ENCODE measurements at places on chromosomes 5 and 9.

DNA sequence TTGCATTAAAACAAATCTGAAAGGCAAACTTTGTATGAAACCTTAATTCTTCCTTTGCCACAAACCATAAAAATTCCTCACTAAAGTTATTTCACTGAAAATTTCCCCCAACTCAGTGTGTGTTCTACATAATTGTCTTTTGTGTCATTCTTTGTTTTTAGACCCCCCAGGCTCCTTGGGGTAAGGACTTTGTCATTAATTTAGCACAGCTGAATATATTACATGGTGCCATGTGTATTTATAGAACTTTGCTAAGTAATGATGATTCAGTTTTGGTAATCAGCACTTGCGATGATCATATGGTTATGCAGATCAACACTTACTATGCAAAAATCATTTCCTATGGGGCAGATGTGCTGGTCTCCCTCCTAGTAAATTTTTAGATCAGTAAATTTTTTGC lies 712.1 kb upstream of the MEF2C start:
- no peak for DNase-seq

GRCh38 chr5:172846677-172847076 lies 12.6 kb downstream of the ERGIC1 start:
- no peak for DNase-seq

GRCh38 chr9:110977259-110977709 lies 61.0 kb downstream of the LPAR1 start:
- no peak for DNase-seq

DNA sequence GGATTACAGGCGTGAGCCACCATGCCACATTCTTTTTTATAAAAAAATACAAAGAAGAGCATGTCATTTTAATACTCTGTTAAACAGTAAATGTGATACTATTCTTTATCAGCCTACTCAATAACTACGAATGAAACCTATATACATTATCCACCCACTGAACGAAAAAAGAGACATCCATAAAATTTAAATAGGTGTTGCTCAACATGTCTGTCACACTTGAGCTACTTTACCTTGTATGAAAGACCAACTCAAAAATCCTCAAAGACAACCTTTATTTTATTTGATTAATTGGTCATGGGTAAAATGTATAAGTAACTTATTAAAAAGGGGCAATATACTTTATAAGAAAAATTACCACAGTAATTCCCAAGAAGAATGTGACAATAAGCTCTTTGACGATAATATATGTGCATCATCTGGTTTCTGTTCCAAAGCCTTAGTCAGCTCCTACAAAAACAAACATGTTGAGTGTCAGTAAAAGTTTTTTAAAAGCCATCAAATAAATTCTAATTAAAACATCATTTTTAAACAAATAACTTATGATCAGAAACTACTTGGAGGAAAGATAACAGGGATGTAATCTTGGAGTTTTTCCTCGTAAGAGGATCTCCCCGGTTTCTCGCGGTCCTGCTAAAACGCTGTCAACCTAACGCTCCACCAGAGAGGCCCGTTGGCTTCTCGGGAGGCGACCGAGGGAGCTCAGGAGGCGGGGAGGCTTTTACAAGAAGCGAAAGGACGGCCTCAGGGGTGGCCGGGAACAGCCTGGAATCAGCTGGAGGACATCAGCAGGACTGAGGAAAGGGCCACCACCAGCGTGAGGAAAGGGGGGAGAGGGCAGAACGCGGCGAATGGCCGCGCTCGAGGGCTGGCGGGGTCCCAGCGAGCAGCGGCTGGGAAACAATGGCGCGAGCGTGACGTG lies 13.5 kb upstream of the ANKRD18B start:
- no peak for DNase-seq

DNA sequence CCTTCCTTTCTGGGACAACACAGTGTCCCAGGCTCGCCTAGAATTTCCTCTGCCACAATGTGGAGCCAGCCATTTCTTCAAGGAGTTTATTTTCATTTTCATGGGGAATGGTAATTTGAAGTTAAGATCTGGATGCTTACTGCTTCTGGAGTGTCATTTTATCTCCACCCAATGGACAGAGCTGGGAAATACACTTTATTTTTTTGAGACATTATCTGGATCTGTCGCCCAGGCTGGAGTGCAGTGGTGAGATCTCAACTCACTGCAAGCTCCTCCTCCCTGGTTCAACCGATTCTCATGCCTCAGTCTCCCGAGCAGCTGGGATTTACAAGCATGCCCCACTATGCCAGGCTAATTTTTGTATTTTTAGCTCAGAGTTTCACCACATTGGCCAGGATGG lies 12.7 kb upstream of the THG1L start:
- no peak for DNase-seq

DNA sequence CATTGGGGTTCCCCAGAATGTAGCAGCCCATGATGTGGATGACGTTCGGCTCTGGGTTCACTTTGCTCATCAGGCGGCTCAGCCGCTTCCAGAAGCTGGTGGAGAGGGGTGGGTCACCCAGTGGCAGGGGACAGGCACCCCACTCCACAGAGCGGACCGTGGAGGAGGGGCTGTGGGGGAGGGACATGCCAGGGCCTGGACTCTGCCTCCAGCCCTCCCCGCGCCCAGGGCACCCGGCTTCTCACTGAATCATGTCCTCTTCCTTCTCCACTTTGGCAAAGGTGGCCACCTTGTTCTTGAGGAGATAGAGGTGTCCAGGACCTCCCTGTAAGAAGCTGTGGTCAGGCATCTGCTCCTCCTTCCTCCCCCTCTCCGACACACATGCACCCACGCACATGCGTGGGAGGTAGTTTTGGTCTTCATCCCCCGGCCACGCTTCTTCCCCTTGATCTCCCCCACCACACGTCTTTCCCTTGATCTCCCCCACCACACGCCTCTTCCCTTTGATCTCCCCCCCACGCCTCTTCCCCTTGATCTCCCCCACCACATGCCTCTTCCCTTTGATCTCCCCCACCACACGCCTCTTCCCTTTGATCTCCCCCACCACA lies 8.9 kb upstream of the ENTPD8 start:
- DNase-seq: no peak

DNA sequence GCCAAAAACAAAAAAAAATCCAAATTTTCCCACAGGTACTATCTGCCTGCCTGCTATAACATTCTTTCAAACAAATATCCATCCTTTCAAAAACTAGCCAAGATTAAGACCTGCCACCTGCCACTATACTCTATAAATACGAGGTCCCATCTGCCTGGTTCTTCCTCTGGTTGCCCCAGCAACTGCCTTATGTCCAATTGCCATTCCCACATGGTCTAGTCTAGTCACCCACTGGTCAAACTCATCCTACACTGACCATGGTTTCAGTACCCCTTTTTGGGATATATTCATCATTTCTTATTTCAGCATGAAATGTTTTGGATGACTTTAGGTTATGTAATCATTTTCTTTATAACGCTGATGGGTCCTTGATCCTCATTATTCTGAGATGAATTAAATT lies 95.1 kb upstream of the CCNG1 start:
- DNase-seq: no peak

- DNase-seq: no peak
Observed at GRCh38 chr9:136947955-136948510, 3.0 kb downstream of the C8G start.

- no peak for DNase-seq
Observed at GRCh38 chr5:20649966-20650365, 662.0 kb upstream of the CDH18 start.

DNA sequence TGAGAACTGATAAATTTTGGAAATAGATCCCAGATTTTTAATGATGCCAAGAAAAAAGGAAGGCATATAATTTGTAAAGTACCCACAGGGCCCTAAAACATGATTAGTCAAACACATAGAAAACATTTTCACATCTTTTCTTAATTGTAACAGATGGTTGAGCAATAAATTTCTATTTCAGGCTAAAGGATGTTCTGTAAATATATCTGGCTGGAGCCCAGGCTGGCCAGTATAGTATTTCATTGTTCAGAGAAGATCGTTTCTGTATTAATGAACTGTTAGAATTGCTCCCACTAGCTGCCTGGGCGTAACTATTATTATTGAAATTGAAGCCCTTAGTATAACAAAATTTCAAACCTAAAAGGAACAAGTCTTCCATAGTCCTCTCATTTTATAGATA lies 105.3 kb upstream of the SMC2 start:
- no peak for DNase-seq

GRCh38 chr5:127446626-127447025 lies 70.8 kb upstream of the PRRC1 start:
- no peak for DNase-seq

DNA sequence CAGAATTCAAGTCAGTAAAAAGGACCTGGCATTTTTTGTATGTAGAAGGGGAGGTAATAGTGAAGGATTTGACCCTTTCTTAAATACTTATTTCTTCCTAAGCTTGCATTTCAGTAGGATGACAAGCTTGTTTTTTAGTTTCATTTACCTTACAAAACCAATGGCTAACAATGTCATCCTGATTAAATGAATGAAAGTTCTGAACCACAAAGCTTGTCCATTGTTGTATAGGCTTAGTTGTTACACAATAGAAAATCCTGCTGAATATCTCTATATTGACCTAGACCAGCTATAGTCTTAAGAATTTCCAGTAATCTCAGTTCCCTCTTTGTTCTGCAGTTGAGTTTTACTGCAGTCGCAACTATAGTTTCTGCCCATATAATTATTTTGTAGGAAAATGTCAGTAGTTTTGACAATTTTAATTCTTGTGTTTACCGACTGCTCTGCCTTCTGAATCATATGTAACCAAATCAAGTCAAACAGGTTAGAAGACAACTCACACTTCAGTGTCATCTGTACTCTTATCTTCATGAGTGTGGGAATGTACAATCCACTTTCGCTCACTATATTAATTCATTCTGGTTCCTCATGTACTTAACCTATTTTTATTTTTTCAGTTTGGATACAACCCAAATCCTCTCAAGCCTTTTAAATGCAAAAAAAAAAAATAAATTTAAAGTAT lies 195.7 kb downstream of the CD180 start:
- DNase-seq: no peak
